Activated naive CD8-positive, alpha-beta T cell treated with anti-CD3 and anti-CD28 coated beads, Interleukin-2, amount 10 ng/mL, durations not matched to agents 7 days and 5 days (primary cell): ENCODE measurements at places on chromosomes 6 and 20. TPM values are rescaled to one million over a fixed set of nuclear protein-coding genes. Genes with fewer than 3 reads are reported as not detected.
A peak's percentile ranks its signal among the peaks of the same experiment; 100 is the strongest.

GRCh38 chr20:33684533-33685327 lies 1.5 kb downstream of the E2F1 start:
- H3K27me3 ChIP-seq: no peaks in the 10 kb centered on the region
- H3K27ac ChIP-seq: peak overlapping the region; percentile 90

- no peak for DNase-seq
- no peaks in the 10 kb centered on the region for H3K27me3 ChIP-seq
- no peaks in the 10 kb centered on the region for H3K4me1 ChIP-seq
- H3K36me3 ChIP-seq: no peaks in the 10 kb centered on the region
- H3K27ac ChIP-seq: no peak overlapping the region
- no peak overlapping the region for H3K4me3 ChIP-seq
Measured at GRCh38 chr6:101489456-101489855, 95.9 kb downstream of the GRIK2 start.

GRCh38 chr20:63964412-63964811 lies 5.3 kb downstream of the ZNF512B start:
- H3K27me3 ChIP-seq: peaks cover 2% of the 10 kb centered on the region
- peak; percentile 24 for DNase-seq
- peaks cover 8% of the 10 kb centered on the region for H3K4me1 ChIP-seq

- no peak overlapping the region for H3K27ac ChIP-seq
- no peaks in the 10 kb centered on the region for H3K4me1 ChIP-seq
- peaks cover 14% of the 10 kb centered on the region for H3K36me3 ChIP-seq
- H3K27me3 ChIP-seq: no peaks in the 10 kb centered on the region
- no peak for DNase-seq
Measured at GRCh38 chr20:13567663-13568062, 71.1 kb downstream of the TASP1 start.

GRCh38 chr6:129750360-129750759 lies 40.4 kb upstream of the ARHGAP18 start:
- no peak for DNase-seq
- H3K27me3 ChIP-seq: no peaks in the 10 kb centered on the region
- H3K27ac ChIP-seq: peak overlapping the region; percentile 97
- H3K36me3 ChIP-seq: peaks cover 3% of the 10 kb centered on the region
- peak overlapping the region; percentile 85 for H3K4me3 ChIP-seq

- no peaks in the 10 kb centered on the region for H3K27me3 ChIP-seq
- no peak for DNase-seq
- no peak overlapping the region for H3K4me3 ChIP-seq
- H3K4me1 ChIP-seq: peaks cover 36% of the 10 kb centered on the region
- H3K36me3 ChIP-seq: no peaks in the 10 kb centered on the region
Measured at GRCh38 chr6:14384175-14384949, 266.8 kb downstream of the CD83 start.

The STMN3 gene
- 45.6 TPM for total RNA-seq

The KIFC1 gene
- 127 TPM for total RNA-seq

GRCh38 chr20:38293491-38294065 lies 10.4 kb upstream of the BPI start:
- no peak overlapping the region for H3K4me3 ChIP-seq
- DNase-seq: no peak
- H3K36me3 ChIP-seq: no peaks in the 10 kb centered on the region
- no peaks in the 10 kb centered on the region for H3K4me1 ChIP-seq
- H3K27me3 ChIP-seq: peaks cover 16% of the 10 kb centered on the region
- H3K27ac ChIP-seq: no peak overlapping the region

DNA sequence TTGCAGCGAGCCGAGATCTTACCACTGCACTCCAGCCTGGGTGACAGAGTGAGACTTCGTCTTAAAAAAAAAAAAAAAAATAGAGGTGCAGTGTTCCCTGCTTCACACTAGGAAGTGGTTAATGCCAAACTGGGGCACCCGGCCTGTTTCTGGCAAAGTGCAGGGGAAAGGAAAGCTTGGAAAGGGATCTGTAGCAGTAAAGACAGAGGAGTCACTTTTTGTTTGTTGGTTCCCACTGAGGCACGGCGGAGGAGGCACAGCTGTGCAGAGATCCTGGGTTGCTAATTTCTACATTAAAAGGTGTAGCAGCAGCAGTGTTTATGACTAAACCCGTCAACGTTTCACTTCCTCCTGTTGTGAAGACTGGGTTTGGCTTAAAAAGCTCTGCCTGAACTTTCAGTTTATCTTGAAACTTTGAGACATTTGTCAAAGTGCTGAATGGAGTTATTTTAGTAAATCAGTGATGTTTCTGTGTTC lies 125.6 kb downstream of the CARMIL1 start:
- H3K27ac ChIP-seq: no peak overlapping the region
- peaks cover 6% of the 10 kb centered on the region for H3K36me3 ChIP-seq
- no peak overlapping the region for H3K4me3 ChIP-seq
- peaks cover 20% of the 10 kb centered on the region for H3K4me1 ChIP-seq

DNA sequence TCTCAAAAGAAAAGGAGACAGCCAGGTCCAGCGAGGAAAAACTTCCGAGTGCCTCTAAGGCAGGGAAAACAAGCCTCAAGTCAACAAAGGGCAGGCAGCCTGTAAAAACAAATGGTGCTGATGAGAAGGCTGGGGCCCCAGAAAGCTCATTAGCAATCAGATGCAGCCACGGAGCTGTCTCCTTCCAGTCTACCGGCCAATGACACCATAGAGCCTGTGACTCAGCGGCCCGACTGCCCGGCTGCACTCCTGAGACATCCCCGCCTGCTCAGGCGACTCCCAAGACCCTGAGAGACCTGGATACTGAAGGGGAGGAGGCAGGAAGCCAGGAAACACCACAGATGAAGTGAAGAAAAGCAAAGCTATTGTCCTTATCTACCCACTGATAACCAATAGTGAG lies 120.1 kb upstream of the HDDC2 start:
- no peak overlapping the region for H3K27ac ChIP-seq
- no peaks in the 10 kb centered on the region for H3K36me3 ChIP-seq
- H3K4me3 ChIP-seq: no peak overlapping the region
- no peak for DNase-seq
- H3K4me1 ChIP-seq: no peaks in the 10 kb centered on the region

DNA sequence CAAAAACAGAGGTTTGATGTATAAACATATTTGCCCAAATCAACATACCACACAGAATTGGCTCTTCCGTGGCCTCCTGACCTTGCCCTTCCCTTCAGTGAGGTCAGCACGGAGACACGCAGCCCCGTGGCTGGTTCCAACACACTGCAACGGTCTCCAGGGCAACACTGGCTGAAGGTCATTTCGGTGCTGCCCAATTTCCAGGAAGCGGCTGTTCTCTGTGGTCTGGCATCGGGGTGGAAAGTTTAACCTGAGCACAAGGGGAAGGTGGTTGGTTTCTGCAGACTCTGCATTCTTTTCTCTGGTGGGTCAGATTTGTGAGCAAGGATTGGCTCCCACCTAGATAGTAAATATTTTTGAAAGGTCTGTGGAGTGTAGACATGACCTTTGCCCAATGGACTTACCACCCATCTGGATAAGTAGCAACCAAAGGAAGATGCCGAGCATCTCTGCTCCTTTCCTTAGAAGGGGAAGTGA lies 177.6 kb upstream of the PHACTR1 start:
- no peak overlapping the region for H3K4me3 ChIP-seq
- no peak overlapping the region for H3K27ac ChIP-seq
- DNase-seq: no peak
- H3K36me3 ChIP-seq: no peaks in the 10 kb centered on the region
- no peaks in the 10 kb centered on the region for H3K4me1 ChIP-seq
- peaks cover 4% of the 10 kb centered on the region for H3K27me3 ChIP-seq
